ENCODE measurements at places on chromosomes 2 and 18.

DNA sequence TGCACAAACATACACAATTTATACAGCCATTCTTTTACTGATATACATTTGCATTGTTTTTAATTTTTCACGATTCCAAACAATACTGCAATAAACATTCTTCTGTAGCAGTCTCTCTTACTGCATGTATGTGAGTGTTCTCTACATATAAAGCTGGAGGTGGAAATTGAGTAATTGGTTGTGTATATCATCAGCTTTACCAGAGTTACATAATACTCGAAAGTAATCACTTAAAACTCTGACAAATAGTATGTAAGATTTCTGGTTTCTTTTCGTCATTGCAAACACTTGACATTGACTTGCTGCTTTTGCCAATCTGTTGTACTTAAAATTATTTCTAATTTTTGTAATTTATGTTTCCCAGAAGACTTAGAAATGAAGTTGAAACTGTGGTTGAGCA lies 110.2 kb downstream of the TDRD15 start:
- no peak for DNase-seq

- peak; percentile 89 for DNase-seq
These were observed 1.1 kb downstream of the HK2 start for GRCh38 chr2:74834792-74835755.

DNA sequence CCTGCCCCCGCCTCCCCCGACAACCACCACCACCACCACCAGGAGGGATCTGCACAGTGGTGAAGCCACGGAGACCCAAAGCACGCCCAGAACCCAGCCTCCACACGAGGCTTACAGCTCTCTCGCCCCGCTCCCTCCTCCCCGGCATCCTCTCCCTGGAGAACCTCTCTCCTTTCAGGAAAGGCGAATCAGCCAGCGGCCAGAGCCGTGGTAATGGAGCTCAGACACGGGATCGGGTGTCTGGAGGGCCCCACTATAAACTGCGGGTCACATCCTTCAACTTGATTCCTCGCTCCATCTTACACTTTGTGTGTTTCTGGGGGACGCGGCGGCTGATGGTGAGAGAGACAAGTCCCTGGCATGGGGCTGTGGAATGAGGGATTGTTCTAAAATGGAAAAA lies 271.5 kb upstream of the SIX2 start:
- no peak for DNase-seq

GRCh38 chr2:54206596-54206995 lies 49.4 kb downstream of the TSPYL6 start:
- peak; percentile 54 for DNase-seq

DNA sequence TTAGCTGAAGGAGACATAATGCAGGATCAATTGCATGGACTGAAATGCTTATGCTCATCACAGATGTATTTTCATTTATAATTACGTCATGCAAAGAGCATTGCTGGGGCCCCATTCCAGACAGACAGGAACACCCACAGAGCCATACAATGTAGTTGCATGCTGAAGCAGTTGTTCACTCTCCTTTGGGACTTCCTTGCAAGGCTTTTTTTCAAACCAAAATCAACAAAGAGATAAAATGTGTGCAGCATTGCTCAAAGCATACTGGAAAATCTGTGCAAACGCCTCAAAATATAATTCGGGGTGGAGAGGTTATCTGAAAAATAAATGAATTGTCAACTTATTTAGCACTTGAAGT lies 463.2 kb downstream of the CDH2 start:
- DNase-seq, result no peak

DNA sequence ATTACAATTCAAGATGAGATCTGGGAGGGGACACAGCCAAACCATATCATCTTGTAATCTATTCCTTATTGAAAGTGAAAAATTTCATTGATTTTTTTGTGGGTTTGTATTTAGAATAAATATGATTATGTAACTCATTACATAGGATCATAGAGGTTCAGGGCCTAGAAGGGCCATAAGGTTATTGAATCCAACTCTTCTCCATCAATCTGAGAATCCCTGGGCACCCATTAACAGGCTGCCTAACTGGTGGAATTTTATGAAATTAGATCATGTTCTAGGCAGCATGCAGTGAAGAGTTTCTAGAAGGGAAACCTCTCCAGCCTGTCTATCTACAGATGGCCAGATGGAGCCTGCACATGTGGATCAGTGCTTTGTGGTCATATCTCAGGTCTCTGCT lies 6.3 kb upstream of the APOB start:
- no peak for DNase-seq

DNA sequence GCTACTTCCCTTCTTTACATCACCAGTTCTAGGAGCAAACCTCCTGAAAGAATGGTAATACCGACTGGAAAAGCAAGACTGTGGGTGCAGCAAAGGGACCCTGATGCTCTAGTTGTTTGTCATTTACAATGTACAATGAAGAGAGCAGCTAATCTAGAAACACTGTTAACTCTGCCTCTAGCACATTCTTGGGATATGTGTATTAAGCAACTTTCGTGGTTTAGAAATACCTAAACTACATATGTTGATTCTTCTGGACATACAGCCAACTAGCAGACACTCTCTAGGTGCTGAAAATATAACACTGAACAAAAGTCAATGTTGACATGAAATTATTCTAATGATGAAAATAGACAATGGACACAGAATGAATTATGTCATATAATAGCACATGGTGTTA lies 440.3 kb upstream of the MC4R start:
- DNase-seq, result no peak

DNA sequence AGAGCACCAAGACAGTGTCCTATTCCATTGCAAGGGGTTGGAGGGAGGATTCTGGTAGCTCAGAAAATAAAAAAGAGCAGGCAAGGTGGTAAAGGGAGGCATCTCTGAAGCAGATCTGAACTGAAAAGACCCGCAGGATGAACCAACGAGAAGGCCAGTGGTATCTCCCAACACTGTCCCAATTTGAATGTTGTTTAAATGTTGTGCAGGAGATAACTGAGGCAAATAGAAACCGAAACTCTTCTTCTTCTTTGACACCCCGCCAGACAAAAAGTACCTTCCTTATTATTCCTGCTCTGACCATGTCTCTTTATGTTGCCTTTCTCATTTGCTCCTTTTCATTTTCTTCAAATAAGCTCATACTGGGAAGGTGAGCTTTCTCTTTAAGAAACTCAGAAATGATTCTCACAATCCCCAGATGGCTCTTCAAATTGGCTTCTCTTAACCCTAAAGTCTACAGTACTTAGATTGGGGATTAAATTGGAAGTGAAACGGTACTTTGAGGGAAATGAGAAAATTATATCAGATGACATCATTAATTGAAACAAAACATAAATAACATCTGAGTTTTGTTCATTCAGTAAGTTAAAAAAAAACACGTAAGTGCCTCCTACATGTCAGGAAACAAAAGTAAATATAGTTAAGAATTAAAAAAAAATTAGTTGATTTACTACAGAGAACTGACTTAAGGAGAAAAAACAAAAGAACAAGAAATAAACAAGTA lies 143.6 kb downstream of the WDPCP start:
- peak; percentile 17 for DNase-seq

- DNase-seq, result no peak
These were observed 6.1 kb upstream of the ATG16L1 start for GRCh38 chr2:233245406-233245805.

DNA sequence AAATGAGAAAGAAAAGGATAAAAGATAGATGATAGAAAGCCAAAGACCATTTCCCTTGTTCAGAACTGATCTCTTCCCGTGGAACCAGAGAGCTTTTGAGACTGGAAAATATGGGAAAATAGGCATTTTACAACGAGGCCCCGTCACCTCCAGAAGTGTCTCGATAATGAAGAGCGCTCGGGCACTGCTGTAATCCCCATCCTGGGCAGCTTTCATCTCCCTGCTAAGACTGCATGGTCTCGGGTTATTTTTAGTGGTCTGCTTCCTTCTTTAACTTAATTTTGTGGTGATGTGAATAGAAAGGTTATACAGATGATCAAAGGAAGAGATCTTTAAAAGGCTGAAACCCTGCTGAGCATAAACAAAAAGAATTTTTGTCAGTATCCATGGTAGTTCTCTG lies 176.6 kb downstream of the METTL4 start:
- DNase-seq, result no peak

GRCh38 chr18:56541340-56541739 lies 97.1 kb downstream of the TXNL1 start:
- DNase-seq, result no peak

- DNase-seq, result no peak
These were observed 89.1 kb upstream of the LHCGR start for GRCh38 chr2:48844417-48845155.

GRCh38 chr2:187009483-187010239 lies 160.7 kb upstream of the ZSWIM2 start:
- DNase-seq, result no peak

DNA sequence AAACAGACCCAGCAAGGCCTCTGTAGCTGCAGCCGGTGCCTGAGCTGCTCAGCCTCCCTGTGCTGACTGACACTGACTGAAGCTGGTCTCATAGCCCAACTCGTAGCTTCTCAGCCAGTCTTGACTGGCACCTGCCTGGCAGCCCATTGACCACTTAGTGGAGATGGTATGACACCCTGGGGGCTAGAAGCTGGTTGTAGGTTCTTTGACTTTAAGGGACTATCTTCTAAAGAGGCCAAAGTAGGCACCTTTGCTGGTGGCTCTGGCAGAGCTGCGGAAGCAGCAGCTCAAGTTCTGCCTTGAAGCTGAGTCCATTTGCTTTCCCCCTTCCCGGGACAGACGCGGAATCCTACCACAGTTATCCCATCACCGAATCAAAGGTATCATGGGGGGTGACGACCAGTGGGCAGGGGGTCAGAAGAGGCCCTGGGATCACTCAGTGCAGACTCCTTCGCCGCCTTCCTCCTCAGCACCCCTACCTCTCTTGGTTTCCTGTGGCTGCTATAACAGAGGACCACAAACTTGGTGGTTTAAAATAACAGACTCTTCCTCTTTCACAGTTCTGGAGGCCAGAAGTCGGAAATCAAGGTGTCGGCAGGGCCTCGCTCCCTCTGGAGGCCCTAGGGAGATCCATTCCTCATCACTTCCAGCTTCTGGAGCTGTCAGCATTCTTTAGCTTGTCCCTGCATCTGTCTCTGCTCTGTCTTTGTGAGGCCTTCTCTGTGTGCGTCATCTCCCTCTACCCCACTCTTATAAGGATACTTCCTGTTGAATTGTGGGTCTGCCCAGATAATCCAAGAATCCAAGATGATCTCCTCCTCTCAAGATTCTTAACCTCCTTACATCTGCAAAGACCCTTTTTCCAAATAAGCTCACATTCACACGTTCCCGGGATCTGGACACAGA lies 13.7 kb upstream of the FOSL2 start:
- DNase-seq, result no peak

DNA sequence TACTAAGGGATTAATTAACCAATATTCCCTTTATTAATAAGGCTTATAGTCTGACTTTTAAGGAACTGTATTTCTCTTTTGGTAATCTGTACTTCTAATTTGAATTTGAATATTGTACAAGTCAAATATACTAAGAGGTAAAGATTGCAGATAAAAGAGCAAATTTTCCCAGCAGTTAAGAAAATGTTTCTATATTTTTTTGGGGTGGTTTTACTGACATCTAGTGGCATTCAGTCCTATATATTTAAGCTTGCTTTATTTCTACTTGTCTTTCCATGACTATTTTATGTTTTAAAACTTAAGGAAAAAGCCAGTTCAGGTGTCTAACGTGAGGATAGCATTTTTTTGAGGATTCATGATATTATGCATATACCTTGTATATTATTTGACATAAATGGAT lies 41.6 kb downstream of the TDRD15 start:
- DNase-seq, result no peak

GRCh38 chr18:11955239-11956029 lies 25.9 kb upstream of the IMPA2 start:
- DNase-seq, result no peak

- peak; percentile 51 for DNase-seq
These were observed 4.3 kb upstream of the GALNT1 start for GRCh38 chr18:35577045-35577848.

DNA sequence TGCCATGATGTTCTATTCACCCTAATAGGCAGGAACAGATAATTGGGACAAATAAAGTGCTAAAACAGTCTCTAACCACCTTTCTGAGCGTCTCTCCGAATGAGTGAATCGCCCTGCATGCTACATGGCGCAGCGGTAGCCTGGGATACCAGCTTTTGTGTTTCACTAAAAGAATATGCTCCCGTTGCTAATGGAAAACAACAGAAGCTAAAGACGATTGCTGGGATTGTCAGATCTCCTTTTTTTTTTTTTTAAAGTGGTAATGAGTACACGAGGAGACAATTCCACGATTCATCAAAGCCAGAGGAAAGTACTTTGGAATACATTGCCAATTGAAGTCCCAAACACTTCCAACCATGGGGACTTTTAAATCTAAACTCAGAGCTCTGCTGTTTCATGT lies 1815.3 kb upstream of the CELF4 start:
- no peak for DNase-seq
